RPMI7951 (cell line): ENCODE measurements at places on chromosomes 2 and 18. TPM values are rescaled to one million over a fixed set of nuclear protein-coding genes. Genes with fewer than 3 reads are reported as not detected.
A peak's percentile ranks its signal among the peaks of the same experiment; 100 is the strongest.

GRCh38 chr2:221420245-221420644 lies 151.9 kb downstream of the EPHA4 start:
- DNase-seq, result no peak

DNA sequence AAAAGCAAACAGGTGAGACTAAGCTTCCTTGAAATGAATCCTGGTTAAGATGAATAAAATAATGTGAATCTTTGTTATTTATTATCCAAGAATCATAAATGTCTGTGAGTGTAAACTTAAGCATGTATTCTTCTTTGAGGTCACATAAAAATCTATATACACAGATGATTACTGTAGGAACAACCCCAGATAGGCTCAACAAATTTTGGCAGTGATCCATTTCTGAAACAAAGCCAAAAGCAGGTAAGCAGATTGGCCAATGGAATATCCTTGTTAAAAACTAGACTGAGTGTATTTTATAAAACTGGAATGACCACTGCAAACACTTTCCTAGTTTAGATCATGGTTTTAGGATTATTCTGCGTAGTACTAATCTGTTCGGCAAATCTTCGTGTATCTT lies 11.3 kb downstream of the SCYGR5 start:
- DNase-seq, result no peak

DNA sequence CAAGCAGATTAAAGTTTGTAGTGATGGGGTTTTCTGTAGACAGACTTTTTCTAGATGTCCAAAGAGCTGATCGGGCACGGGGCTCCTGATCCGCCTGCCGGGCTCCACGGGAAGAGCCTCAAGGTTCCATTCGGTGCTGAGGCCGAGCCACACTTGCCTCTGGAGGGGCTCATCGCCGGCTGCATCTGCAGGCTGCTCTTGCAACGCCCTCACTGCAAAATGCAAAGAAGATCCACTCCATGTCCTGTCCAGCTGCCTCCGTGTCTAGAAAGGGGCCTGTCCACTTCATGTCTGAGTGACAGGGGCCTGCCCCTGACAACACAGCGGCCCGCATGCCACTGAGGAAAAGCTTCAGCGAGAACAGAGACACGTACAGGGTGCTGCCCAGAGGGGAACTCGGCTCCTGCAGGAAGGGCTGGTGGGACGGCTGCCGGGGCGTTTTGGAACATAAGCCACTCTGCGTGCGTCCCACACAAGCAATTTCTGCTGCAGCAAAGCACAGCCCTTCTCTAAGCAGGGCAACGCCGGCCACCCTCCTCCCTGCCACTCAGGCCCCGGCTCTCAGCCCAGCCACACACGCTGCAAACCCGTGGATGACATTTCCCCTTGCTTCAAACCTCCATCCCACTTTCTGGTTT lies 53.6 kb upstream of the CTDP1 start:
- DNase-seq, result no peak

DNA sequence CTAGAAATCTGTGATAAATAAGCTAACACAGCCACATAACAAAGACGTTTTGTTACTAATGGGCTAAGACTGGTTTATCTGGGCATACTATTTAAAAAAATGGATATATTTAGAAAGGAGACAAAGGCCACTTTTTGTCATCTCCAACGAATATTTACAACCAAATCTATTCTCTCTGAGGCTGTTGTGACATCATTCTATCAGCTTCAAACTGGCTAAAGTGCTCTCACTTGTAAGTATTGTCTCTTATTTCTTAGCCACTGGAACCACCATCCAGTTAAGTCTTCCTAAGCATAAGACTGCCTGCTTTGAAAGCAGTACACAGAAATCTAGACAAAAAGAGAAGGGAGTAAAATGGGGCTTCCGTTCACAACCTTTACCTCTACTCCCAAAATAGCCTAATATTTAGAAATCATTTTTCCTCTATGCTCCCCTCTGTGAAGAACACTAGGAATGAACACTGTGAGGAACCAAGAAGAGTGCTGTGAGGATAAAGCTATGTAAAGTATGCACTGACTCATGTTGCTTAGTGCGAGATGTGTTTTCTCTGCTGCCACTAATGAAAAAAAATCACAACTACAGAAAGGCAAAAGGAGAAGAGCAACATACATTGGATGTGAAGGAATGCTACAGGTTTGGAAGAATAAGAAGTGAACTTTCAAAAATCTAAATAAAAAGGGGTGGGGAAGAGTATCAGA lies 264.1 kb downstream of the EXOC6B start:
- peak; percentile 39 for DNase-seq

The IL36B gene
- total RNA-seq, result not detected in 2 replicates

The GPR75 gene
- total RNA-seq, result 1.1 and 1.4 TPM in 2 replicates

The SULT1C2 gene
- not detected in 2 replicates for total RNA-seq
